ENCODE measurements at places on chromosomes 3 and 15.

- DNase-seq, result no peak
These were observed 290.0 kb upstream of the THBS1 start for GRCh38 chr15:39290711-39291435.

DNA sequence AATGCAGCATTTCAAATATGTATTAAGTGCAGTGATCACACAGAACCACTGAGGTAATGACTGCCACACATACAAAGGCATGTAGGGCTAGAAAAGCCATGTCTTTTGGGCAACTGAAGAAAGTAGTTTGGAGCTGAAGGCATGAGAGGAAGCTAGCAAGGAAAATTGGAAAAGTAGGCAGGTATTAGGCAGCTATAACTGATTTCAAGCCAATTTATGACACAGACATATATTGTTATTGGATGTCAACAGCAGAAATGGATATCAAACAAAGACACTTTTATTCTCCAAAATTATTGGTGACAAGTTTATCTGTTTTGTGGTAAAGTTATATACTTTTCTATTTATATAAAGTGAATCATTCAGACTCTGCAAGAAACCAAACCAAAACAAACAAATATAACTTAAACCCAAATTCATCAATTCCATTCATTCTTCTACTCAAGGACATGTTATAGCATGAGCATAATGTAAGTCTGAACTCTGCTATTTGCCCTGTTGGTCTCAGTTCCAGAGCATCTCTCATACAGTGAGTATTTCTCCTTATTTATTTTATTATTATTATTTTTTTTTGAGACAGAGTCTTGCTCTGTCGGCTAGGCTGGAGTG lies 307.4 kb upstream of the COL8A1 start:
- peak; percentile 61 for DNase-seq

- peak; percentile 23 for DNase-seq
These were observed 5.4 kb downstream of the VILL start for GRCh38 chr3:37995652-37996641.

GRCh38 chr3:101527906-101528305 lies 14.9 kb upstream of the SENP7 start:
- no peak for DNase-seq

GRCh38 chr15:80816936-80817335 lies 37.8 kb downstream of the CEMIP start:
- no peak for DNase-seq
